ENCODE measurements at places on chromosomes 1 and 21.

DNA sequence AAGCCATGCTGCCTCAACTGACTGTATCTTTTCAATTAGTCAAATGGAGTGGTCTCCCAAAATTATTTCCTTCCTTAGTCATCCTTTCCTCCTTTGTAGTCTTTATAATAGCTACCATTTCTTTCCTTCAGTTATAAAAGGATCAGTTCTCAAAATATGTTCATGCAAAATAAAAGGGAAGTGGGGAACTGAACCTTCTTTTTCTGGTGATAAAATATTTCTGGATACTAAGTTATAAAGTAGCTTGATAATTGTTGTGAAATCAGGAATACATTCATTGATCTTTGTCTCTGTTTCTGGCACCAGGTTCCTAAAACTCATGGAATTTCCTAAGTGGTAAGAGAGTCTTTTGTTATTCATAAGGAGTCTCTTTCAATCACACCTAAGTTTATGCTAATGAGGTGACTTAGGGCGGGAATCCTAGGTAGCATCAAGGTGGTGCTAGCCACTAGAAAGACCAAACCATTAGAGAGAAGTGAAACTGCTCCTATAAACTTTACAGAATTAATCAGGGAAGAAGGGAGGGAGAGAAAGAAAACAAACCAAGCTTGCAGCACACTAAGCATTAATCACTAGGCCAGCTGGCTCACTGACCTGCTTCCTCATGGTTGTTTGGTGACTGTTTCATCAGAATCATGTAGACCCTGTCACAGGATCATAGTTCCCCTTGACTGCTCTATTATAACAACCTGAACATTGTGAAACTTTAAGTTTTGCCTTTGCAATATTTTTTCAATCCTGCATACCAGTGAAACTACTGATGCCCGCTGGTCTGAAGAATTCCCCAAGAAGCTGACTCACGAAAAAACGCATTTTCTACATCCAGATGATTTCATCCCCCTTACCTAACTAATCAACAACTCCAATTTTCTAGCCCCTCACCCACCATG lies 161.6 kb upstream of the PTBP2 start:
- peak; percentile 10 for DNase-seq

- DNase-seq, result no peak
Measured at GRCh38 chr1:239617731-239618130, 231.4 kb downstream of the CHRM3 start.

DNA sequence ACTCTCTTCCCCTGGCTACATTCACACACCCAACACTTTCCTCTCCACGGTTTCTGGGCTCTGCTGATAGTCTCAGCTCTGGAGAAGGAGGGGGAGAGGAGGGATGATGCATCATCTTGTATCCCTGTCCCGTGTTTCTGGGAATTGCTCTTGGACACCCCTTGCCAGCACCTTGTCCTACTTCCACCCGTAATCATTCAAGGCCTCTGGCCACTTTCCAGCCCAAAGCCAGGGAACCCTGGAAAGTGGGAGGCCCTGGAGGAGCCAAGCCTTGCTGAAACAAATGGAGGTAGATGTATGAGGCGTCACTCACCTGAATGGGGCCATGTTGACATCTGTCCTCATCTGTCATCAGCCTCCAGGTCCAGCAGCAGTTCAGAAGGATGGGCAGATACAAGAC lies 4.4 kb downstream of the PLEKHO1 start:
- DNase-seq, result no peak

DNA sequence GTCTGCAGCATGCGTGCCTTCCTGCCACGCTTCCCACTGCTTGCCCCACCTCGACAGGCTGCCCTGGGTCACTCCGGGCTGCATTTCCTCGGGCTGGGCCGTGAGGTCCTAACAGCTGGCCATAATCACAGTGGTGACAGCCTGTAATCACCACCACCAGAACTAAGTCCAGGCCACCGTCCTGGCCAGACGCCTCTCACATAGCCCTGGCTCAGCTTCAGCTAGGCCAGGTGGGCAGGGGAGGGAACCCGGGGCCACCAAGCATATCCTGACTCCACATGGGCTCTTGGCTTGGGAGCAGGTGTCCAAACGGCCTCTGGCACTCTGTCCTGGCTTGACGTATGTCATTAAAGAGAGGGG lies 229.5 kb downstream of the TRABD2B start:
- DNase-seq, result no peak

DNA sequence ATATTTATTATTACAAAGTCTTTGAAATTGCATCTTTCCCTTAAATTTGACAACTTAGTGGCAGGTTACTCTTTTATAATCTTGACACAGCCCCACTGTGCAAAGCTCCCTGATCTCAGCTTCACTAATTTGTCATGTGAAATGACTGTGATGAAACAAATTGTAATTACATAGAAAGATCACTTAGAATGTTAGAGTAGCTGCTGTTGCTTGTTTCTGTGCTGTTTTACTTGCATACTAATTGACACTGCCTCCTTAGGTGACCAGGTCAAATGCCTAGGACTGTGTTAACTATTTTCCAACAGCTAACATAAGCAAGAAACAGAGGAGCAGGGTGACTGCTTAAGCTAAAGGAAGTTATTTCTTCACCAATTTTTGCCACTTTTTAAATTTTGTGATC lies 211.3 kb downstream of the ZNF326 start:
- no peak for DNase-seq

GRCh38 chr21:39346671-39347331 lies 2.1 kb downstream of the HMGN1 start:
- no peak for DNase-seq

DNA sequence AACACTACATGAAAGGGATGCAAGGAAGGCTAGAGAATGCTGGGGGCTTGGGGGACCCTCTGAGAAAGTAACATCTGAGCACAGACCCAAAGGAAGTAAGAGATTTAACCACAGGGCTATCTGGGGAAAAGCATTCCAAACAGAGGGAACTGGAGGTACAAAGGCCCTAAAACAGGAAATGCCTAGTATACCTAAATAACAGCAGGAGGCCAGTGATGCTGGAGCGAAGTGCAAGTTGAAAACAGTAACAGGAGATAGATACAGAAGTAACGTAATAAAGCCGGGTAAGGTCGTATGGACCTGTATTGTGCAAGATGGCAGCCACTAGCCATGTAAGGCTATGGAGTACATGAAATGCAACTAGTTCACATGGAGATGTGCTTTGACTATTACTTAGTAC lies 52.1 kb downstream of the CD34 start:
- no peak for DNase-seq

DNA sequence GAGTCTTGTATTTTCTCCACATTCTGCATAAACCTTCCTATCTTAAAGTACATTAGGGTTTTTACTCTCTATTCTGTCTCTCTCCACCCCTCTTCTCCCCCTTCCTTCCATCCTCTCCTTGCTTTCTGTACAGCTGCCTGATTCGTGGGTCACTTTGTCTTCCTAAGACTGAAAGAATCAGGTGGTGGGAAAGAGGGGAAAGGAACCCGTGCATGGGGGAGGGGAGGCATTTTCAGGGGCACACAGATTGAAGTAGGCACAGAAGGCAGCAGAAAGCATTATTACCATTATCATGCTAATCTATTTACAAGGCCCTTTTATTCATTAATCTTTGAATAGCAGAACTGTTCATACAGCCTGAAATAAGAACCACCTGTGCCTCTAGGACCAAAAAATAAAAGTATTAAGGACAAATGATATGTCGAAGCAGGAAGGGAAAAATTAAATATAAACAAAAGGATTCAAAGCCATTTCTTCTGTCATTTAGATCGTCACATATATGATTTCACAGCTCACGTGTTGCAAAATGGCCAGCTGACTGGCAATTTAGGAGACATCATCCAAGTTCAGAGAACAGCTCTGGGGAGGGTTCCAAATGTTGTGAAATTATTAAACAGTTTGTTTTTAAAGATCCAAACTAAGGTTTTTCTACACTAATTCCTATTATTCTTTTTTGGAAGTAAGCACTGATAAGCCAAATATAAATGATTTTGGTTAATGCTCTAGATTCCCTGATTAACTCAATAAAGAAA lies 154.6 kb downstream of the PBX1 start:
- no peak for DNase-seq

DNA sequence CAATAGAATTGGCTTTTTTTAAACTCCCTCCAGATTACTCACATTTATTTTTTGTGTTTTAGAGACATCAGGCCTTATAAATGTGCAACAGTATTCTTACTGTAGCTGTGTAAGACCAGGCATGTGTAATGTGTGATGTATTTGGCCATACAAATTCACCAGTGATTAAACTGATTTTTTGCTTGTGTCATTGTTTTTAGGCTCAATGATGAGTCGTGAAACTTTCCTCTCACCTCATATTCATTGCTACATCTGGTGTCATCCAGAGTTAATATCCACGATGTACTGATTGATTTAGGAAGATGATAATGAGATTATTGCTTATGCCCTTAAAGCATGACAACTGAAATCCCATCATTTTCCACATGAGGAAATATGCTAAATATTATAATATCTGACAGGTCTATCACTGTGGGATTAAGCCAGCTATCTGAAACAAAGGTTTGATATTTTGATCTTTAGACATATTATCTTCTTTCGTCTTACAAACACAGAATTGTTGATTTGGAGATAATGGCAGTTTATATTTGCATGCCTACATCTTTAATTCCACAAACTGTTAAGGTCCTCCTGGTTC lies 487.9 kb downstream of the PTBP2 start:
- no peak for DNase-seq

DNA sequence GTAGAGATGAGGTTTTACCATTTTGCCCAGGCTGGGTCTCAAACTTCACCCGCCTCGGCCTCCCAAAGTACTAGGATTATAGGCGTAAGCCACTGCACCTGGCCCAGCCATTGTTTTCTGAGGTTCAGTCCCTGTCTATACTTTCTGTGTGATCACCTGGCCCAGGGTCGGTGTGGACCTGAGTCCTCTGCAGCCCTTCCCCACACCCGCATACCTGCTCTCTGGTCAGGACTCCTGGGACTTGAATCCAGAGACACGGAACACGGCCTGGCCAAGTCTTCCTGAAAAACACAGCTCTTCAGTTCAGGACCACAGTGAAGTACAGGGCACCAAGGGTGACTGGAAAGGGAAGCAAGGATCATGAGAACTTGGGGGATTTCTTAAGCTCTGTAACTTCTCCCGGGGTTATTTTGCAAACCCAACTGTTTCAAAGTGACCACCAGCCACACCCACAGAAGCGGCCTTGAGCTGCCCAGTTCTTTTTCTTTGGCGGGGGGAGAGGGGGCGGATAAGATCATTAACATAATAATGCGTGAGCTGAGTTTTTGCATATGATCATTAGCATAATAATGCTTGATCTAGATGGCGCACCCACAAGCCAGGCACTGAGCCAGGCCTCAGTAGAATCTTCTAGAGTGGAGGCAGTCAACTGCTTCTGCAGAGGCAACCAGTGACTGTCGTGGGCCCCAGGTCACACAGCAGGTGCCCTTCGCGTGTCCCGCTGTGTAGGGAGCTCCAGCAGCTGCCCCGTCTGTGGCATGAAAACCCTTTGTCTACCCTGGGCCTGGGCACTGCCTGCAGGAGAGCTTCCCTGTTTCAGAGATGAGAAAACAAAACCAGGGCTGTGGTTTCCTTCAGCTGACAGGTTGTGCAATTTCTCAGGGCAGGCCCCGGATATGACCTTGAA lies 1.7 kb upstream of the NADK start:
- peak; percentile 73 for DNase-seq

DNA sequence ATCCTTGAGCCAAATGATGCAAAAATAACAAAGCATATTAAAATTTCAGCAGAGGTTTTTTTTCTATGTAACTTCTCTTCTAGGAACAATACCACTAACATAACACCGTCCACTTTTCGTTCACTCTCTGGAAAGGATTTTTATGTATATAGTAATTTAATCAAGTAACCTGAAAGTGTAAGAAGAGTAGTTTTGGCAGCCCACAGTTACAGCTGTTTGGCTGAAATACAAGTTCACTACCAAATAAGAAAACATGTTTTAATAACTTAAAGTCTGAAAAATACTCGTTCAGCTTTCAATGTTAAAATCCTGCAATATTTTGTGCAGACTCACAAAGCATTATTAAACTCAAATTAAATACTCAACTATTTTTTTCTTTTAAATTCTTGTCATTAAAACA lies 896.8 kb upstream of the ADGRL4 start:
- no peak for DNase-seq

GRCh38 chr1:181660621-181661020 lies 177.3 kb downstream of the CACNA1E start:
- no peak for DNase-seq

DNA sequence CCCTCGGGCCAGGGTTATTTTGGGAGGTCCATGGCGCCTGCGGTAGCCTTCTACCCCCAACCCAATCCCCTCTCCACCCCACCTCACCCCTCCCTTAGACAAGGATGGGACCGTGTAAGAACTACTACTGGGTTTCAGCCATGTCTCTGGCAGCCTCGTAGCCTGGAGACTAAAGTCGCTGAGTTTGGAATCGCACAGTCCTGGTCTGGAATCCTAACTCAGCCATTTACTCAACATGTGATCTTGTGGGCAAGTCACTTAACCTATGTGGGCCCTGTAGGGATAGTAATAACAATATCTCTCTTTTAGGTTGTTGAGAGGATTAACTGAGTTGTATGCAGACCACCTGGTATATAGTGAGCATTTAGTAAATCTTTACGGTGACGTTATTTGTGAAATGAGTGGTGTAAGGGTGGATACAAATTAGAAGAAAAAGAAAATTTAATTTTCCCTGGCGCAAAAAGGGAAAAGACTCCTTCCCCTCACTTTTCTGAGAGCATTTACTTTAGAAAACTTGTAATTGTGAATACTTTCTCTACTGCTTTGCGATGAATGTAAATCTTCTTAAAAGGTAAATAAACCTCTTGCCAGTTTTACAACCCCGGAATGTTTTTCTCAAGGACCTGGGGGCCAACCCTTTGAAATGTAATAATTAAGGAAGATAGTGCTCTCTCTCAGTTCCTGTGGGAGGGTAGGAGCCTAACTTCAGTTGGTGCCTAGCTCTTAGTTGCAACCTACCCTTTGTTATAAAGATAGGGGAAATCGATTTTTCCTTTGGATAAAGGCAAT lies 615 bp upstream of the MRPS15 start:
- no peak for DNase-seq

All from CD4-positive, alpha-beta T cell treated with Interleukin-1 beta for 1 hour (primary cell).